Activated T-helper 1 cell treated with anti-CD3 and anti-CD28 coated beads, Interleukin-12 subunit alpha, Interleukin-12 subunit beta, Interleukin-2, Interleukin-4 antibody, amounts not matched to agents 30 ng/mL and 10 ng/mL and 1 ng/mL, durations not matched to agents 14 hours and 24 hours and 36 hours (primary cell): ENCODE measurements at places on chromosomes 3 and 15. TPM values are rescaled to one million over a fixed set of nuclear protein-coding genes. Genes with fewer than 3 reads are reported as not detected.

- no peak for DNase-seq
Measured at GRCh38 chr3:148922467-148922866, 57.4 kb downstream of the CPA3 start.

GRCh38 chr3:75188962-75189361, 475.2 kb upstream of the FRG2C start:
- DNase-seq, result no peak

DNA sequence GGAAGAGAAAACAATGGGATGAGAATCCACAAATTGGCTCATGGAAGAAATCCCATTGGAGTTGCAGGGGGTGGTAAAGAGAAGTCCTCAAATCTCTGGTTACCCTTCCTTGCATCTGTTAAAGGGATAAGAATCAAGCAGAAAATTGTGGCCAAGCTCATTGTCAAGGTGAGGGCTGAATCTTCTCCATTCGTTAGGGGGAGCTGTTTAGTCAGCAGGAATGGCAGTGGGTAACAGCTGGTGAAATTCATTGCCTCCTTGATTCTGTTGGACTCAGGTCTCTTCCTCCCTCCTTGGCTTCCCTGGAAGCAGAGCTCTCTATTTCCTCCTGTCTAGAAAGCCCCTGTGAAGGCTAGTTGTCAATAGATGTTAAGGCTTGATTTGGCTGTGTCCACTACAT, 343.1 kb upstream of the SEMA6D start:
- no peak for DNase-seq

DNA sequence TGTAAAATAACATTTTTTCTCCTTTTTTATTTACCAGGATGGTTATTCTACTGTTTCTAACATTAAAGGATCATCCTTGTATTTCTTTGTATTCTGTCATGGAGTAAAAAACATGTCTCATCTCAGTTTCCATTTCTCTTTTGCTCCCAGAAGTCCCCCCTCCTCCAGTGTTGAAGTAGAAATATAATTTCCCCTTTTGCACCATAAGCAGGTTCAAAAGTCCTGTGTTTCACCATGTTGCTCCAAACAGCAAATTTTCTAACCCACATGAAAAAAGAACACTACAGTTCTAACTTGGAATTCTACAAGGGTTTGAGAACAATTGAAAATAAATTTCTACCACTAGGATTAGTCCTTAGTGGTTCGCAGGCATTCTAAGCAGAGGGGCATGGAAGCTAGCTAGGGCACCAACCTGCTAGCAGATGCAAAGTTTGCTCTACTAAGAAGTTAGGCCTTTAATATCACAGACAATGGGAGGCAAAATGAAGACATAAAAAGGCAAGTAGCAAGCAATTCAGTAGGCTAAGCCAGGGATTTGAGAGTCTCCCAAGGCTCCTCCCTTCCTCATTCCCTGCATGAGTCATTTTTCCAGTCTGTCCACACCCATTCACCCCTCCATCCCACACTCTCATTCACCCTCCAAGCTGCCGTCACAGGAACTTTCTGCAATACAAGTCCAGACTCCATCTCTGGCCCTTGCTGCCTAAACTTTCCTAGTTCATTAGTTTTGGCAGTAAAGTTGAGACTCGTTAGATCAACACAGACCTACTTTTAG, 2.3 kb upstream of the MBNL1 start:
- no peak for DNase-seq

GRCh38 chr15:39279311-39279710, 301.6 kb upstream of the THBS1 start:
- no peak for DNase-seq

- DNase-seq, result no peak
Measured at GRCh38 chr15:71219645-71220044, 104.4 kb downstream of the THSD4 start.

GRCh38 chr15:101316529-101316928, 21.5 kb upstream of the SNRPA1 start:
- DNase-seq, result no peak

- peak; percentile 37 for DNase-seq
Measured at GRCh38 chr3:197394464-197395321, 96.3 kb upstream of the DLG1 start.

The CADM2 gene
- not detected in 2 replicates for total RNA-seq

The GOLGA6A gene
- not detected in 2 replicates for total RNA-seq
